ENCODE measurements at places on chromosomes 11 and 22.

GRCh38 chr22:39685336-39686177 is 115.0 kb downstream of the CACNA1I start:
- DNase-seq = no peak

DNA sequence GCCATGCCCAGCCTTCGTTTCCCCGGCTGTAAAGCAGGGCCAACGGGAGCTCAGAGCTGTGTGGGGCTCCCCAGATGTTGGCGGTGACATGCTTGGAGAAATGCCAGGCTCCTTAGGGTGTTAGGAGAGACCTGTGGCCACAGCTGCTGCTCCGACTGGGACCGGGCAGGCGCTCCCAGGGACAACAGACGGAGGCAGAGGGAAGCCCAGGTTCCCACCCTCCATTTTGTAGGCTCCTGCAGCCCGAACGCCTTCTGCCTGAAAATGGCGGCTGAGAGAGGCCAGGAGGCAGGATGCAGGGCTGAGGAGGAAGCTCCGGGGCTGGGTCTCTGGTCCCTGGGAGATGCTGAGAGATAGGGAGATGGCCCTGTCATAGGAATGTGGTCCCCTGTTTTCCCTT is 10.0 kb downstream of the CD6 start:
- DNase-seq = no peak

DNA sequence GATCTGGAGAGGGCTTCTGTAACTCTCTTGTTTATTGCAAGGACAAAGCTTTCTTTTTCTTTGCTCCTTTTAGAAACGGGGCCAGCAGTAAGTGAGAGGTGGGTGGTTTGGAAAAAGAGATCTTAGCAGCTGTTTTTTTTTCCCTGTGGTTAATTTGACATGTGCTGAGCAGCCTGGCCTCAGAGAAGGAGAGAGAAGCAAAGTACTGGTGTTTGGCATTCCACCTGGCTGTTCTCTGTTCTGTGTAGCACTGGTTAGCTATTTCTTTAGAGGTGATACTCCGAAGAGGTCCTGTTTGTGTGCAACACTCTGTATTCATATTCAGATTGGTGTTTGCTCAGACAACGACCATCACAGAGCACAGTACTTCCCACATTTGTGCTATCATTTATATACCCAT is 80.8 kb upstream of the SORL1-AS1 start:
- DNase-seq = no peak

- no peak for DNase-seq
Measured at GRCh38 chr11:110243791-110244190, 52.6 kb downstream of the RDX start.

GRCh38 chr11:581752-582151 is 5.5 kb downstream of the PHRF1 start:
- no peak for DNase-seq

DNA sequence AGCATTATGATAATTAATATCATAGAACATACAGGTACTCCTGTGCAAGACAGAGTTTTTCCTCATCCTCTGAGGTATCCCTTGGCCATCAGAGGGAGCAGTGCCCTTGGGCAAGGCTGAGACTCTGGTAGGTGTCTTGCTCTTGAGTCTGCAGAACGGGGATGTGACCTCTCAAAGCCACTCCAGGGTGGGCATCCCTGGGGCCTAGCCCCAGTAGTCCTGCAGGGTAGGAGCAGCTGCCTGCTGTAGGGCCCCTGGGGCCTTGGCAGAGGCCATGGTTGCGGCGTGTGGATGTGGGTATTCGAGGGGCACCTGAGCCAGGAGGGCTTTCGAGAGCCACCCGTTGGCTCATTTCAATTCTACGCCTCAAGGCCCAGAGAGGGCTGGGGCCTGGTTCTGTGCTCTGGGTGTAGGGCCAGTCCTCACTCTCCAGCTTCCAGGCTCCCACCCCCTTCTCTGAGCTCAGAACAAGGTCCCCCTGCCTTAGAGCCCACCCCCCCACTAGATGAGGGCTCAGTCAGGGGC is 7.7 kb upstream of the OMP start:
- DNase-seq = no peak

DNA sequence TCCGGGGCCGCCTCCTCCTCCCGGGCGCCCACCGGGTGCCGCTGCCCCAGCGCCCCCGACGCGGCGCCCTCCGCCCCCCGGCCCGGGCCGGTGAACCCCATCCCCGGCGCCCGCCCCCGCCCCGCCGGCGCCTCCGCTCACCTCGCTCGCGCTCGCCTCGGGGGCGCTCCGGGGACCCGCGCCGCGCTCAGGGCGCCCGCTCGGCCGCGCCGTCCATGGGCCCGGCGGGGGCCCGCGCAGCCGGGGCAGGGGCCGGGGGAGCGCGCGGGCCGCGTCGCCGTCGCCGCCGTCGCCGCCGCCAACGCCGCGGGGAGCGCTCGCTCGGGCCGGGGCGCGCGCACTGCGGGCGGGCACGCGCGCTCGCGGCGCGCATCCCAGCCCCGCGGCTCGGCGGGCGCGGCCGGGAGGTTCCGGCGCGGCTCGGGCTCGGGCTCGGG is 293 bp downstream of the DUSP8 start:
- DNase-seq = no peak

DNA sequence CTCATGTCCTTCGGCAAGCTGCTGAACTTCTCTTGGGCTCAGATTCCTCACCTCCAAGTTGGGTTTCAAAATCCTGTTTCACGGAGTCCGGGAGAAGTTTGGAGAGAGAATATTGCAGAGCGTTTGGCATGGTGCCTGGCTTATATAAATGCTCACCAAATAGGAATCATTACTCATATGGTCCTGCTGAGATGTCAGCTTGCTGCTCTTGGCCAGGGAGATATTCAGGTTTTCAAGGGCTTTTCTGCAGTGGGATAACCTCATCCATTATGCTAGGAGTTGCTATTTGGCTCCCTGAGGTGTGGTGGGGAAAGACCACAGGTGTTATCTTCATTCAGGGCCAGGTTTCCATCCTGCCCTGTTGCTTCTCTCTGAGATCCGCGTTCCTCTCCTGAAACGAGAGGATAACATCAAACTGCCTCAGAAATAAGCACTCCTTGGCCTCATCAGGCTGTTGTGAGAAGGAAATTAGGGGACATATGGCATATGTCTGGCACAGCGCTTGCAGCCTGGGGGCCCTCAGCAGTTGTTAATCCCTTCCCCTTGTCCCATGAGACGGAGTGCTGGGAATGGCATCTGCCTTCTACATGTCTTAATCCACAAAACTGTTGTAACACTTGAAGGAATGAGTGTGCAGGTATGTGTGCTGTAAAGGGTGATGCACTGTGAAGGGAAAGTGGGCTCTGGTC is 29.9 kb upstream of the ACER3 start:
- DNase-seq = peak; percentile 79

DNA sequence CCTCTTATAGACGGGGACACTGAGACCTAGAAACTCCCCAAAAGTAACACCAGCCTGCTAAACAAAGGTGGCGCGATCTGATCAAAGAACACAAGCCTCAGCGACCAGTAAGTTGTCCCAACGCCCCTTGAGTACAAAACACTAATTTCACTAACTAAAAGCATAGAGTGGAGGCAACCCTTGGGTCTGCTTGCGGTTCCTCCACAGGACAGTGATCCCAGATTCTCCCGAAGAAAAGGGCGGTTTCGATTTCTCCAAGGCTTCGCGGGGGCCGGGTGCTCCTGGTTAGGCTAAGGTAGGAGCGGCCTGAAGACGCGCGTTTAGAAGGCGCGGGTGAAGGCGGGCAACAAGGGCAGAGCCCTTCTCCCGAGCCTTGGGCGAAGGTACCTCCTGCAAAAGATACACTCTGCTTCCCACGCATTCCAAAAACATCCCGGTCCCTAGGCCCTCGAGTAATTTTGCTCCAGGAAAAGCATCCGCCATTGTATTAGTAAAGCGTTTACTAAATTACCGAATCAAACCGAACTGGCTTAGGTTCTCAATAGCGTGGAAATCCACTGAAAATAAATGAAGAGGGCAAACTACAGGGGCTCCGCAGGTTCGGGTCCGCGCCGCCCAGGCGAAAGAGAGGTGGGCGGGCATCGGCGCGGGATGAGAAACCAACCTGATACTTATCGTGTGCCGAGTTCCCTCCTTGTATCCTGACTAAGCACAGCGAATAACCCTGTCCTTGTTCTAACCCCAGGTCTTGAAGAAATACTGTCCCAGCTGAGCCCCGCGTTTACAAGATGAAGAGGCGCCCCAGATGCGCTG is 2.0 kb downstream of the WT1 start:
- no peak for DNase-seq

DNA sequence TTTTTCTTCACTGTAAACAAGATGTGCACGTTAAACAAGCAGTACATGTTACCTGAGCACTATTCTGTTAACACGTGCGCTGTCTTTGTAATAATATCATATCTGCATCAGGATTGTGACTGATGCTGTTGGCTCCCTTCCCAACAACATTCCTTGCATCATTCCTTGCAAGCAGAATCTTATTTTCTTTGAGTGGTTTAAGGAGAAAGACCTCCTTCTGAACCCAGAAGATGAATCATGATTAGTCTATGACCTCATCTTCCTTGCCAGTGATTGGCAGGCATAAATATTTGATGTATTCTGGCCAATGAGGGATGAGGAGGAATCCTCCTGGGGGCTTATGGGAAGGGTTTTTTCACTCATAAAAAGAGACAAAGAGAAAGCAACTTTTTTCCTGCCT is 46.2 kb downstream of the C11orf71 start:
- no peak for DNase-seq

DNA sequence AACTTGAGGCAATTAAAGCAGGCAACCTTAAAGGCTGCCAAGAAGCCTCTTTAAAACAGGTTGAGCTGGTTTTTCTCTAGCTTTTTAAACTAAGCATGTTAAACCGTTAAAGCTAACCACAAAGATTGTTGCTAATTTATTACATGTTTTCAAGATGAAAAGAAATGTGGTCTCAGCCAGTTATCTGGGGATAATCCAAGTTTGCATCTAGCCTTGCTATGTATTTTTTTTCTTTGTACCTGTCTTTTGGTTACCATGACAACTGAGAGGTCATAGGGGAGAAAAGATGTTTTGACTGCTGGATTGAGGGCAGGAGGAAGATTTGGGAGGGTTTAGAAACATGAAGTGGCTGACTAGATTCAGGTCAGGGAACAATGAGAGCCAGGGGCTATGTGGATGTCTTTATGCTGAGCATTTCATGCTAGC is 19.2 kb upstream of the PGM2L1 start:
- no peak for DNase-seq

GRCh38 chr22:49934891-49935557 is 16.6 kb downstream of the CRELD2 start:
- no peak for DNase-seq

DNA sequence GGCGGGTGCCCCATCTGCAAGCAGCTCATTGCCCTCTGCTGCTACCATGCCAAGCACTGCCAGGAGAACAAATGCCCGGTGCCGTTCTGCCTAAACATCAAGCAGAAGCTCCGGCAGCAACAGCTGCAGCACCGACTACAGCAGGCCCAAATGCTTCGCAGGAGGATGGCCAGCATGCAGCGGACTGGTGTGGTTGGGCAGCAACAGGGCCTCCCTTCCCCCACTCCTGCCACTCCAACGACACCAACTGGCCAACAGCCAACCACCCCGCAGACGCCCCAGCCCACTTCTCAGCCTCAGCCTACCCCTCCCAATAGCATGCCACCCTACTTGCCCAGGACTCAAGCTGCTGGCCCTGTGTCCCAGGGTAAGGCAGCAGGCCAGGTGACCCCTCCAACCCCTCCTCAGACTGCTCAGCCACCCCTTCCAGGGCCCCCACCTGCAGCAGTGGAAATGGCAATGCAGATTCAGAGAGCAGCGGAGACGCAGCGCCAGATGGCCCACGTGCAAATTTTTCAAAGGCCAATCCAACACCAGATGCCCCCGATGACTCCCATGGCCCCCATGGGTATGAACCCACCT is 28.0 kb upstream of the L3MBTL2 start:
- DNase-seq = no peak

DNA sequence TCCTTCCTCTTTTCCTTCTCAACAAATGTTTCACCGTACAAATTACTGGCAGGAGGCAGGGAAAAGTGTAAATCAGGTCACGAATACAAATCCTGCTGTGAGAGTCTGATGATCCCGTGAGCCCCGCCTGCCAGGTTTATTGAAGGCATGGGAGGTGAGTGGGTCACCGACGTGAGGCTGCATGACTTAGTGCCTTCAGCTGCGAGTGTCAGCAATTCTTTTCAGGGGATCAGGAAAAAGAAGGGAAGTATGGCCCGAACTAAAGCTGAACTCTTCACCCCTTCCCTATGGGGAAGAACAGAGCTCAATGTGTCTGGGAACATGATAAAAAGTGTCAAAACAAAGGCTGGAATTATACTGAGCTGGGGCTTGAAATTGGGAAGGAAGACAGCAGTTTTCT is 166.2 kb downstream of the OPCML start:
- no peak for DNase-seq

- DNase-seq = no peak
Measured at GRCh38 chr11:7964261-7964660, 986 bp downstream of the NLRP10 start.

DNA sequence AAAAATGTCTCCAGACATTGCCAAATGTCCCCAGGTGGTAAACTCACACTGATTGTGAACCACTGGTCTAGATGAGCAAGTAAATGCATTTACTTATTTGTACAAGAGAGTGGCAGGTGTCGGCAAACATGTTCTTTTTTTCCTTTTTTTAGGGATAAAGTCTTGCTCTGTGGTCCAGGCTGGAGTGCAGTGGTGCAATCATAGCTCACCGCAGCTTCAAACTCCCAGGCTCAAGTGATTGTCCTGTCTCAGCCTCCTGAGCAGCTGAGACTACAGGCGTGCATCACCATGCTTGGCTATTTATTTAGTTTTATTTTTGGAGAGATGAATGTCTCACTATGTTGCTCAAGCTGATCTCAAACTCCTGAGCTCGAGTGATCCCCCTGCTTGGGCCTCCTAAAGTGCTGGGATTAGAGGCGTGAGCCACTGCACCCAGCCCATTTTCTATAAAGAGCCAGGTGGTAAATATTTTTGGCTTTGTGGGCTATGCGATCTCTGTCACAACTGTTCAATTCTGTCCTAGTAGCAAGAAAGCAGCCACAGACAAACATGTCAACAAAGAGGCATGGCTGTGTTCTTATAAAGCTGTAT is 1.4 kb downstream of the VPREB1 start:
- no peak for DNase-seq

GRCh38 chr22:34975721-34976120 is 90.2 kb upstream of the ISX start:
- DNase-seq = no peak

DNA sequence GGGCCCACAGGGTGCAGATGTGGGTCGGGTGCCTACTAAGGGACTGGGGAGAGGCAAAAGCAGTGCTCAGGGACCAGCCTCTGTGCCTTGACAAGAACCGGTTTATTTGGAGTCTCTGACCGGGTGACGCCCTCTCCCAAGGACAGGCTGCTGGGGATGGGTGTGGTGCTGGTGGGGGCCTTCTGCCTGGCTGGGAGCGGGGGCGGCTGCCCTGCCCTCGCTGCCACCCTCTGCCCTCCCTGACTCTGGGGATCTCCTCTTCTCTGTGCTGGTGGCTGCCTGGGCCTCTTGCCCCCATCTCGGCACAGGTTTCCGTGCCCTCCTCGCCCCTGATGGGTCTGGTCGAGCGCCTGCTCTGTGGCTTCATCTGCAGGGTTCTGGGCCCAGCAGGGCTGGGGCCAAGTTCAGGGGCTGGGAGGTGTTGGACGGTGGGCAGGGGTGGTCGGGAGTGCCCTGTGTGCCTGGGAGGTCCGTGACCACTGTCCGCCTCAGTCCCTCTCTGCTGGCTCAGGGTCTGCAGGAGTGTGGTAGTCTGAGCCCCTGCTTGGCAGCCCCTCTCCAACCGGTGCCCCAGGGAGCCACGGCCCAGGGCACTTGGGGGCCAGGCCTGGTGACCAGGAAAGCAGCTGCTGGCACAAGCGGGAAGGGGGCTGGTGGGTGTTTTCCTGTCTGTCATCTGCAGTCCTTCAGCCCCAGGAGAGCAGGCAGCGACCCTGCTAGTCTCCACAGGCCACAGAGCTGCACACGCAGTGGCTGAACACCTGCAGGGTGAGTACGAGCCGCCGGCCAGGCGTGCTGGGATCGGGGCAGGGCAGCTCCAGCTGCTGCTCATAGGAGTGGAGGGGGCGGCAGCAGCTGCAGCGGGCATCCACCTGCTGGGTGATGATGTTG is 23.5 kb downstream of the MUC6 start:
- DNase-seq = no peak
